Stomach (tissue), 19 donors: ENCODE measurements at places on chromosomes 1 and 21. TPM values are rescaled to one million over a fixed set of nuclear protein-coding genes. Genes with fewer than 3 reads are reported as not detected.
A peak's percentile ranks its signal among the peaks of the same experiment; 100 is the strongest.

GRCh38 chr1:84700070-84700469, 9.8 kb upstream of the SSX2IP start:
- no peak for DNase-seq

DNA sequence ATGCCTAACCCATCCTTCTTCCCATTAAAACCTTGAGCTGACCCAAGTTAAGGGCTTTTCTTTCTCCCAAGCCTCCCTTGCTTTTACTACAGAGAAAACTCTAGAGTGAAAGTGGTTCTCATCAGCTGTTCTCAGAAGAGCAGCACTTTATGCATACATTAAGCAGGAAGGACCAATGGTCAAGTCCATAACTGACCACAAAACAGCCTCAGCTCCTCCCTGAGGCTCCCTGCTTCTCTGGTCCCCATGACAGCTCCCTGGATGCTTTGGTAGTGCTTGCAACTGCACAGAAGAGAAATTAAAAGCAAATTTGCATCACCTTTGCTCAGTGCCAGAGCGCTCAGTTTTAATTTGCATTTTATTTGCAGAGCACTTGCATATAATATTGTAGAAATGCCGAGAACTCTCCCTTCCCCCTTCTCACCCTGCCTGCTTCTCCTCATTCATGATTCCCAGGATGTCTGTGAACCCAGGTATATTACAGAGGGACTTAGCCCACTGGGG, 56.1 kb downstream of the LMX1A start:
- no peak for DNase-seq

DNA sequence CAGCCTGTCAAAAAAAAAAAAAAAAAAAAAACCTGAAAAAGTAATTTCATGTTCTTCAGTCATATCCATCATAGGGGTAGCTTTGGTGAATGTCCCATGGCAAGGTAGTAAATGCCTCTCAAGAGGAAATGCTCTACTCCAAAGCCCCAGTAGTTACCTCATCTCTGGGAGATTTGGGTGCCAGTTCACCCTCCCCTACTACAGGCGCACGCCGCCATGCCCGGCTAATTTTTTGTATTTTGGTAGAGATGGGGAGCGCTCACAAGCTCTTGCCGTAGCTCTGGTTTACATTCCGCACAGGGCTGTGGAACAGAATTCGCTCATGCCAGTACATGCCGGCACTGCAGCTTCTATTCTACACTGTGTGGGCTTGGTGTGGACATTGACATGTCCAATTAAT, 13.7 kb downstream of the PIK3CD start:
- DNase-seq = no peak

GRCh38 chr1:181392613-181393220, 90.6 kb upstream of the CACNA1E start:
- no peak for DNase-seq

- DNase-seq = peak; percentile 29
Observed at GRCh38 chr1:64427879-64428278, 42.0 kb upstream of the CACHD1 start.

UBXN10 gene
- 4.4 TPM for total RNA-seq
